ENCODE measurements at places on chromosomes 3 and 15.

DNA sequence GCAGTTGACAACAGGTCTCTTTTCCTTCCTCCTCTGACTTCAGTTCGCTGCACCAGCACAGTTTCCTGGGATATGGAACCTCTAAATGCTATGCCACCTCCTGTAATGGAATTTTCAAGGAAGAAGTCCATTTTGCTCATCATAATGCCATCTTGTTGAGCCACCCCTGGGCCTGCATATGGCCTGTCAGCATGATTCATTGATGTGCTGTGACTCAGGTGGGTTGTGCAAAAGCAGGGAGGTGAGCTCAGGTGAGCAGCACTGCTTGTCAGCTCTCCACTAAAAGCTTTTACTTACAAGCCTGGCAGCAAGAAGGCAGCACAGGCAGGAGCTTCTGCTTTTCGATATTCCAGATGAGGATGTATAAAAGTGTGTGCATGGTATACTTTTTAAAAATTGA, 247.1 kb upstream of the LMCD1 start:
- no peak for DNase-seq

GRCh38 chr3:133376810-133377209, 23.0 kb upstream of the BFSP2 start:
- no peak for DNase-seq

DNA sequence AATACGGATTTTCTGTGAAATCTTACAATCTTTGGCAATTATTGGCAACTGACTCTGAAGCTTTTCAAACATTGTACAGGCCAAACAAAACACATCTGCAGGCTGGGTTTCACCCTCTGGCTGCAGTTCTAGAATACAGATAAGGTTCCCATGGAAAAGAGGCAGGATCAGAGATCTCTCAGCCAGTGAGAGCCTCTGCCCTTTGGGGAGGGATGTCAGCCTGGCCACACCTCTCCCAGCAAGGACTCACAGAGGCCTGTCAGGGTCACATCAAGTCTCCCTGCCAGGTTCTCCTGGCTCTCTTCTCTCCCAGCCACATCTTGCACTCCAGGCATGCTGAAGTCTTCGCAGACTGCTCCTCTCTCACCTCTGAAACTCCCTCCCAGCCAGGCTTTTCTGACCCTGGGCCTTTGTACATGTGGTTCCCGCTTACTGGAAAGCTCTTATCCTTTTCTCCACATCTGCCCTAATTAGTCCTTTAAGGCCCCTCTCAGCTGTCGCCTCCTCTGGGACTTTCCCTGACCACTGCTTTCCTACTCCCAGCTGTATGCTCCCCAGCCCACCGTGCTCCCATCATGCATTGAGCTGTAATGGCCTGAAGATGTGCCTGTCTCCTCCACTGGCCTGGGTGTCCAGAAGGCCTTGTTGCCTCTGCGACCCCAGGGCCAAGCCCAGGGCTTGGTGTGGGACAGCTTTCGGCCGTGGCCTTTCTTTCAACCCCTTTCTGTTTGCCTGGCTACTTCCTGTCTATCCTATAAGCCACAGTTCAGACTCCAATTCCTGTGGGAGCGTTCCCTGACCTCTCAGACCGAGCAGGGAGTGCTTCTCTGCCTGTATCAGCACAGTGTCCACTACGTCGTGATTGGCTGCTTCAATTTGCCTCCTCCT, 4.3 kb downstream of the RBP1 start:
- DNase-seq, result peak; percentile 45

DNA sequence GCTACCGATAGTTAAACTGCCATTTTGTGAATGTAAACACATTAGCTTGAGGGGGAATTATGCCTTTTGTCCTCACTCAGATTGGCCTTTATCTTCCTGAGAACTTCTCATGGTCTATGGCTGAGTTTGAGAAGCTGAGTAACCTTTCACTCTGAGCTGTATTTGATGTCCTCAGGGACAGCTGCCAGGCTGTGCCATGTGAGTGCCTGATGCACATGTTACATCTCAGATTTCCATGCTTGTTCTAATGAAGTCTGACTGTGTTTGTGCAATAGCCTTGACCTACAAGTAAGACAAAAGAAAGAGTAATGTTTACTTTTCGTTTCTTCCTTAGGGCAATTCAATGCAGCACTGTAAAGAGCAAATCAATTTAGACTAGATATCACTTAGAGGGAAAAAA, 44.1 kb upstream of the ARL6 start:
- no peak for DNase-seq

DNA sequence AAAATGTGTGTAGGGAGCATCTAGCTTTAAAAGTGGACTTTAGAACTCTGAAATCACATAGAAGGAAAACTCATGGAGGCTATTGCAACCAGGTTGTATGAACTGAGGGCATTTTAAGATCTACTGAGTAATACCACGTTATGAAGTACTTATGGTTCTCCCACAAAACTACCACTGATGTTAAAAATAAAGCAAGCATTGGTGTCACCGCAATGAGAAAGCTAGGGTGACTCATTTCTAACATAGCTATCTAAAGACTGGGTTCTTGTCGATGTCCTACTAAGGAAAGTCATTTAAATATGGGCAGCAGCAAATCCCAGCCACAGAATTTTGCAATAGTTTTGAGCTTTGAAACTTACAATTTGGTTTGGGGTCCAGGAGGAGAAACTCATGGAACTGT, 584.8 kb downstream of the DIPK2A start:
- DNase-seq, result peak; percentile 15

GRCh38 chr15:69391046-69391757, 22.9 kb upstream of the KIF23 start:
- no peak for DNase-seq

GRCh38 chr15:99101501-99101900, 3.4 kb upstream of the SYNM start:
- DNase-seq, result no peak

DNA sequence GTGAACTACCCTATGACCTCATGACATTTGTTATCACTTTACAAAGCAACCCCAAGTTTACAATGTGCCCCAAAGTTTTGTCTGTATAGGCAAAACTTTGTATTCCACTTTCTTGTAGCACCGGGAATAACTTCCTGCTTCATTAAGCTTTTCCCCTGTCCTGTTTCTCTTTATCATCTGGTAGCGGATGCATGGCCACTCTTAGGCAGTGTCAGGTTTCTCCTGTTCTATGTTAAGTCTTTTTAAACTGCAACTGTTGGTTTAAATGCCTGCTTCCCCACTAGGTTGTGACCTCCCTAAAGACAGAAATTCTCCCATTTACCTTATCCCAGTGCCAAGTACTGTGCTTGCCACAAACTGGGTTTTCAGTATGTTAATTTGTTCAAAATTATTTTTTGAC, 433.6 kb upstream of the DPH6 start:
- DNase-seq, result no peak

DNA sequence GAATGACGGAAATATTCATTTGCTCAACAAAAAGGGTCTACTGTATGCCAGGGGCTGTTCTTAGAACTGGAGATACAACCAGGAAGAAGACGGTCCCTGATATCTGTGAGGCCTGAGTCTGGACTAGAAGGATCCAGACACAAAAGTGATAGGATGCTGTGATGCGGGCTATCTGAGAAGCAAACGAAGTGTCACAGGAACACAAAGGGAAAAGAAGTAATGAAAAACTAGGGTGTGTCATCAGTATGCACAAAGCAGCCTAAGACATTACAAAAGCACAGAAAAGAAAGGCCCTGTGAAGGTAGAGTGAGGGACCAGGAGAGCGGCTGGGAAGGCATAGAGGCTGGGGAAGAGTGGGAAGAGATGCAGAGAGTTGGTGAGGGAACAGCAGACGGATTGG, 63.3 kb upstream of the C3orf80 start:
- DNase-seq, result no peak

DNA sequence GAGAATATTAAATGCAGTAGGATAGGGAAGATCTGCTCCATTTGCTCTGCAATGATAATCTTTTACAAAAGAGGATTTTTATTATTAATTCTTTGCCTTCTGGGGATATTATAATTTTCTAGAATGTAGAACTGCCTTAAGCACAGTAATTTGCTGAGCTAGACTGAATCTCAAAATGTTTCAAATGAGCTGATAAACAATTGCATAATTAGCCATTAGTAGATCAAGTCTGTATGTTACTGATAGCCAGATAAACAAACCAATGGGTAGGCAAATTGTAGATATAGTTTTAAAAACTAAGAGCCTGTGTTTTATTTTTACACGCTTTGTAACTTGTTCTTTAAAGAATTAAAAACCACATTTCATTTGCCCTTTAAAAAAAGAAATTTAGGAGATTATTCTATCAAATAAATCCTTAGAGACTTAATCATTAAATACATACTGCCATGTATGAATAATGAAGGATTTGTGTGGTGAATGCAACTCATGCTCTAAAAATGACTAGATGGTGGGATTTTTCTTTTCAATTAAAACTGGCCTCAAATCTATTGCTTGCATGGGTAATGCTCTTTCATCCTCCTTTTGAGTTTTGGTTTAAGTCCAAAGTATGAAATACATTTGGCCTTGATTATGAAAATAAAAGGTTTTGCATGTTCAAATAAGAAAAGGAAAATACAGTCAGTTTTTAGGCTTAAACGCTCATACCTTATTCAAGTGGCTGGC, 32.6 kb upstream of the NANOGP8 start:
- no peak for DNase-seq

GRCh38 chr3:23565041-23565775, 240.5 kb upstream of the UBE2E1 start:
- DNase-seq, result no peak

Measured in HuH-7.5 (cell line).